Left cardiac atrium (tissue), 4 donors: ENCODE measurements at places on chromosomes 2 and 18.

DNA sequence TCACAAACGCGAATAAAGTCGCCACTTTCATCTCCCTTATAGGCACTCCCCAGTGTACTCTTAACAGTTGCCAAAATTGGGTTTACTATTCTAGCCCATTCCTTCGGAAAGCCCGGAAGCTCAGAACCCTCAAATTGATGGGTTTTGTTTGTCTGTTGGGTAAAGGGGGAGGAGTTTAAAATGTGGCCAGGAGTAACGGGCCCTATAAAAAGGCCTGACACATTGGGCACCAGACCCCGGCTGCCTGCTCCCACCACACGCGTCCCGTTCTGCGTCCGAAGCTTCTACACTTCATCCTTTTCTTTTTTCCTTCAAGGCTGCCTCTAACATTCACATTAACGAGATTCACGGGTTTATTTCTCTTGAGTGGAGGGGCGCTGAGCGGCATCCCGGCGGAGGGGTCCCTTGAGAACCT, 837 bp downstream of the NHEJ1 start:
- no peak for DNase-seq

GRCh38 chr2:98448441-98449145, 3.9 kb downstream of the INPP4A start:
- DNase-seq: no peak

- DNase-seq: no peak
Observed at GRCh38 chr2:233600386-233600785, 17.0 kb upstream of the UGT1A8 start.

DNA sequence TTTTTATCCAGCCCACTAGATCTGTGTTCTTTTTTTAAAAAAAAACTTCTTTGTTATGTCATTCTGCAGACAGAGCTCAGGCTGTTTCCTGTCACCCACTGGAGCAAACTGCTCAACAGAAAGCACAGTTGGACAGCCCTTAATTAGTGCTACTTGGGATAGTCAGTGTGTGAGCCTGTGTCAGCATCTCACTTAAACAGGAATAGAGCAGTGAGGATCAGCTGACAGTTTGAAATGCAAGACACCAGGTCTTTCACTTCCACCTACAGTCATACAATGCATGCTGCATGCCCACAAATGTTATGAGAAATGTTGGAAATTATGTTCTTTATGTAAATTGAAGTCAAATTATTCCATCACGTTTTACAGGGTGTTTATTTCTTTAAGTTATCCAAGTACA, 174.9 kb downstream of the NR4A2 start:
- DNase-seq: no peak

GRCh38 chr2:152573168-152573567, 144.1 kb downstream of the PRPF40A start:
- no peak for DNase-seq

DNA sequence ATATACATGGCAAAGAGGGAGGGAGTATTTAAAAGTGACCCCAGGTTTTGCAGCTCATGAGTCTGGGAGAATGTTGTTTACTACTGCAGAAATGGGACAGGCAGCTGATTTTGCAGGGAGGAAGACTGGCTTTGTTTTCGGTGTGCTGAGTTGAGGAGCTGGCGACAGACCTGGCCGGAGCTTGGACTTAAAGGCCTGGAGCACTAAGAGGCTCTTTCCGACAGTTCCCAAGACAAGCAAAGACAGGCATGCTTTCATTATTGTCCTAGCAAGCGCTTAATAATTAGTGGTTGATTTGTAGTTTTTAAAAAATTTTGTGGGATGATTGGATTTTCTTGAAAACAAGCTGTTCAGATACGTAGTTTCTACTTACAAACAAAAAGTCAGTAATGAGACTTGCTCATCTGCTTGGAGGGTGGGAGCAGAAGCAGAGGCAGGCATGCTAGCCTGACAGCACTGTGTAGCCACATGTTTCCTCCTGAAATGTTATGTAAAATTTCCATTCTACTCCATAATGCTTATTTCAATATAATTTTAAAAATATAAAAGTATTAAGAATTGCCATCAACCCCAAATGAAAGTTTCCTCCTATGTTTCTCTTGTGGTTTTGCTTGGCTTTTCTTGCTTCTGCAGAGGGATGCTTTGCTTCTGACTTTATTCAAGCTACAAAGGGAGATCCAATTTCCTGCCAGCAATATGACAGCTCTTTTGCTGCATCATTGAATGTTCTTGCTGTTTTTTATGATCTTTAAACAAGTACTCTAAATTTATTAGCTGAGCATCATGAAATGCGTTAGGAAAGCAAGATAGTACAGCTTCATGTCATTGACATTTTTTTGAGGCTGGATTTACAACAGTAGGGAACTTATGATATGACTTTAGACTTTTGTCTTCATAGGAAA, 75.8 kb downstream of the PHLPP1 start:
- DNase-seq: no peak

- no peak for DNase-seq
Observed at GRCh38 chr2:230901006-230901405, 24.0 kb downstream of the GPR55 start.

DNA sequence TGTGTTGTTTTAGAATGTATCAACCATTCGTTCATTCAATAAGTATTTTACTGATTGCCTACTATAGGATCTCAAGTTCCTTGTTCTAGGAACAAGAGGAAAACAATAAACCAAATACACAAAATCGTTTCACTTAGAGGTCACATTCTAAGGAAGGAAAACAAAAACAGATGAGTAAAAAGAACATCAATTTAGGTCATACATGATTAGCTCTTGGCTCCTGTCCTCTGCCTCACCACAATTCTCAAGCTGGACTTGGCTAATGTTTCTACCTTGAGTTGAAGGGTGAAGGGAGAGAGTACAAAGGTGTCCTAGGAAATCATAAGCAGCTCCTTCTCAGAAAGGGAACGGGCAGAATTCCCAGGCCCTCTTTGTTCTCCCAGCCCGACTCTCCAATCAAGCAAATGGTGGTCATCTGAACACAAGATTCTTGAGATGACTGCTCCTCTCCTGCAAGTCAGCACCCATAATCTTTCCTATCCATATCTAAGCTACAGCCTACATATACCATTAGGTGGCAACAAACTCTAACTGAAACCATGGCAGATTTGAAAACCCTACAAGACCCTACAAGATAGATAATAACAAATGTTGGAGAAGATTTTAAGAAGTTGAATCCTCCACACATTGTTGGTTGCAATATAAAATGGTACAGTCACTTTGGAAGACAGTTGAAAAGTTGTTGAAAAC, 76.0 kb downstream of the CBLN2 start:
- no peak for DNase-seq

GRCh38 chr18:71989616-71990015, 554.5 kb downstream of the CBLN2 start:
- DNase-seq: no peak

DNA sequence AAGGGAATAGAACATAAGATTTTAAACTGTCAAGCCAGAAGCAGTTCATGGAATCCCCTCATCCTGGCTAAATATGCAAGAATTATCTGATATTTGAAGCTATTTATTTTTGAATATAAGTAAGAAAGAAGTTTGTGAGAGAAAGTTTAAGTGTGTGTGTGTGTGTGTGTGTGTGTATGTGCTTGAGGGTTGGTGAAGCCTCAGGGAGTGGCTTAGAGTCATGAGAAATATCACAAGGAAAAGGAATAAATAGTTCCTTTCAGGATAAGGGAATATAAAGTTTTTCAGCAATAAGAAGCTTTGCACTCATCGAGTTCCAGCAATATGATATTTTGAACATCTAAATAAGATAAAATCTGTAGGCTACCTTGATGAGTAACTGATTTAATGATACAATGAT, 359.6 kb downstream of the MEIS1 start:
- DNase-seq: no peak
